Vein endothelial cell (primary cell): ENCODE measurements at places on chromosomes 4 and X. TPM values are rescaled to one million over a fixed set of nuclear protein-coding genes. Genes with fewer than 3 reads are reported as not detected.

Gene MTCP1
- total RNA-seq = 1.4 and 2.9 TPM in 2 replicates

Gene ADH7
- not detected in 2 replicates for total RNA-seq

Gene HTR2C
- total RNA-seq = not detected in 2 replicates

Gene ZFP42
- total RNA-seq = not detected in 2 replicates

Gene CAPN6
- total RNA-seq = not detected in 2 replicates

Gene MXRA5
- under 0.01 TPM in 1 of 2 replicates, not detected in the other for total RNA-seq

Gene DDX60
- 11.1 and 14.7 TPM in 2 replicates for total RNA-seq

Gene JCHAIN
- total RNA-seq = not detected in 2 replicates

Gene CACNA1F
- total RNA-seq = under 0.01 TPM in 1 of 2 replicates, not detected in the other

Gene CHRDL1
- not detected in 2 replicates for total RNA-seq

Gene F8A1
- 2.1 and 2.3 TPM in 2 replicates for total RNA-seq

Gene DMP1
- total RNA-seq = not detected in 2 replicates
